ENCODE measurements at places on chromosomes 6 and 20.

DNA sequence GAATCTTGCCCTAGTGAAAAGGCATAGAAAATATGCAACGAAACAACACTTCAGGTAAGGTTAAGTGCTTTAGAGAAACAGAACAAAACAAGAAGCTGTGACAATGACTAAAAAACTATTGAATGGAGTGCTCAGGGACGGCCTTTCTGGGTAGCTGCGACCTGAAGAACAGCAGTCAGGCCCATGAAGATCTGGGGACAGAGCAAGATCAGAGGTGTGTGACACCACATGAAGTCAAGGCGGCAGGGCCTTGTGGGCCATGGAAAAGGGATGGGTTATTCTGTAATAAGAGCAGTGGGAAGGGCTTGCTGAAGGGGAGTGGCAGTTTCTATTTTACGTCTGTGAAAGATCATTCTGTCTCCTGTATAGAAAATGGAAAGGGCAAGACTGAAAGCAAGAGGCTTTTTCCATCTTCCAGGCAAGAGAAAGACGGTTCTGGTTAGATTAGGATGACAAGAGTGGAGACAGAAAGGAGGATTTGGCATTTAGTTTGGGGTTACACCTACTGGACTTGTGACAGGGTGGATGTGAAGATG is 5.1 kb downstream of the UBE2V1 start:
- no peak for DNase-seq

- DNase-seq = no peak
Measured at GRCh38 chr6:47809873-47810272, 28.0 kb downstream of the OPN5 start.

GRCh38 chr6:159908535-159908934 is 17.7 kb downstream of the MAS1 start:
- DNase-seq = no peak

GRCh38 chr6:100138346-100139022 is 144.5 kb upstream of the MCHR2 start:
- DNase-seq = no peak

All from bronchial epithelial cell (primary cell).